Daoy (cell line): ENCODE measurements at places on chromosomes 4 and X. TPM values are rescaled to one million over a fixed set of nuclear protein-coding genes. Genes with fewer than 3 reads are reported as not detected.

Gene RASL11B
- 1.8 and 2.0 TPM in 2 replicates for total RNA-seq

GRCh38 chrX:10615931-10616774, 4.2 kb downstream of the MID1 start:
- peak; percentile 53 for DNase-seq

- no peak for DNase-seq
Observed at GRCh38 chrX:141936080-141936479, 32.4 kb downstream of the MAGEC1 start.

Gene SLC10A6
- not detected in 2 replicates for total RNA-seq

GRCh38 chr4:4619821-4620220, 78.0 kb upstream of the STX18 start:
- DNase-seq = no peak

Gene YIPF6
- 16.6 and 31.3 TPM in 2 replicates for total RNA-seq

GRCh38 chr4:112075129-112075753, 70.0 kb upstream of the FAM241A start:
- DNase-seq = peak; percentile 38

Gene MAGEA2B
- total RNA-seq = 45.1 and 48.6 TPM in 2 replicates

DNA sequence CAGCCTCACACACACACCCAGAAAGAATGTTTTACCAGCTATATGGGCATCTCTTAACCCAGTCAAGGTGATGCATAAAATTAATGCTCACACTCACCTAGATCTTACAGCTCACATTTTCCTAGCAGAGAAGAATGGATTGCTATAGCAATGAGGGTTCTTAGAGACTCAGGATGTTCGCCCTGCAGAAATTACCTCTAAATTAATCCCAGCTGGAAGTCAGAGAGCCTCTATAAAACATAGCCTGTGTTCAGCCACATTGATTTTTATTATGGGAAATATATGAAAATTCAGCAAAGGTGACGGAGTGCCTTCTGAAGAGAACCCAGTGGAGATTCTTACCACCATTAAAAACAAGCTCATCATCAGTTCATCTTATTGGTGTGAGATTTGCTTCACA, 528.3 kb upstream of the ZFP42 start:
- DNase-seq = no peak

Gene NXF3
- 0.11 and 0.42 TPM in 2 replicates for total RNA-seq

DNA sequence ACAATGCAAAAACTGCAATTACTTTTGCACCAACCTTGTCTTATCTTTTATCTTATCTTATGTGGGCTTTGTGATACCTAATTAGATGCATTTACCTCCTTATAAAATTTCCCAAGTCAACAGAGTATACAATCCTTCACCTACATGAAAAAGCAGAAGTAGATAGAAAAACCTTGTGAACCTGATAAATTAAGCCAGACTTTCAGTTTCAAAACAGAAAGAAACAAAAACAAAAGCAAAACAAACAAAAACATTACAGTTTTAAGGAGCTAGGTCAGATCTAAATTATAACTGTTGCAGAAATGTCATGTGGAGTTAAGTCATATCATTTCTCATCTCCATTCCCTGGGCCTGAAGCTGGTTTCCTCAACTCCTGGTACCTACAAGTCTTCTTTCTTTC, 24.9 kb upstream of the CXXC4 start:
- no peak for DNase-seq

DNA sequence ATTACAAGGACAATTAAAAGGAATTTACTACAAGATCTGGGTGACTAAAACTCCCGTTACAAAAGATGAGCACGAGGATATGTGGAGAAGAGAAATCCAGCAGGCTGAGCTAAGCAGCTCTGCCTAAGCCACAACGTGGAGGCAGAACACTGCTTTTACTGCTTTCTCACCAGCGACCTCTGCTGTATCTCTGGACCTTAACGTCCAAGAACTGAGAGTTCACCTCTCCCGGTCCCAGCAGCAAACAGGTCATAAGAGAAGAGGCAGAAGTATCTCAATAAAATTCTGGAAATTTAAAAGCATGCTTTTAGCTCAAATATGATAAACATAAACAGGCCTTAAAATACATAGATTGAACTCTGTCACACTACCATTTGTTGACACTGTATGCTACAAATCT, 81.0 kb downstream of the ADGRA3 start:
- peak; percentile 37 for DNase-seq

DNA sequence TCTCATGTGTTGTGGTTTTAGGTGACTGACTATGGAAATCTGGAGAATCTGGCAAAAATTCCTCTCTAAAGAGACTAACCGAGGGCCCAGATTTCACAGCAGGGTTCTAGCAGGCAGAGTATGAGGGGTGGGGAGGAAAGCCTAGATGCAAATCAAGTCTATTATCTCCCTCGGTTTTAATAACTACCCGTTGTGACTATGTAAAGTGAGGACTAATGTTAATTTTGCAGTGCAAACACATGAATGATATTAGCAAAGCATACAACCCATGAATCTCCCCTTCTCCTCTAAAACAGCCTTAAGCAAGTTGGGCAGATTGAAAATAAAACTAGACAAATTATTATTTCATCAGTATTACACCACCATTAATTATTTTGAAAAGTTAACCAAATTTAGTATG, 131.4 kb downstream of the SLITRK2 start:
- no peak for DNase-seq

- DNase-seq = peak; percentile 14
Observed at GRCh38 chrX:115333446-115333845, 43.9 kb downstream of the LUZP4 start.

- DNase-seq = no peak
Observed at GRCh38 chrX:109952985-109953905, 49.7 kb upstream of the TMEM164 start.

- no peak for DNase-seq
Observed at GRCh38 chr4:145446184-145446583, 35.5 kb upstream of the SMAD1 start.

Gene IL1RAPL2
- not detected in 2 replicates for total RNA-seq

GRCh38 chr4:26884486-26884988, 23.9 kb downstream of the STIM2 start:
- DNase-seq = no peak

Gene SMARCA1
- 25.1 and 26.6 TPM in 2 replicates for total RNA-seq

GRCh38 chrX:35665311-35665710, 132.8 kb upstream of the MAGEB16 start:
- no peak for DNase-seq

GRCh38 chr4:7421356-7422150, 13.2 kb downstream of the PSAPL1 start:
- DNase-seq = no peak
